ENCODE measurements at places on chromosomes 7 and 10.
A peak's percentile ranks its signal among the peaks of the same experiment; 100 is the strongest.

GRCh38 chr10:106424981-106425380 is 739.5 kb downstream of the SORCS1 start:
- DNase-seq: no peak

- no peak for DNase-seq
Measured at GRCh38 chr10:124677749-124678556, 66.2 kb downstream of the FAM53B start.

GRCh38 chr10:25758041-25758457 is 176.0 kb upstream of the MYO3A start:
- DNase-seq: peak; percentile 59

GRCh38 chr7:116591202-116592040 is 66.6 kb downstream of the CAV1 start:
- DNase-seq: peak; percentile 46

DNA sequence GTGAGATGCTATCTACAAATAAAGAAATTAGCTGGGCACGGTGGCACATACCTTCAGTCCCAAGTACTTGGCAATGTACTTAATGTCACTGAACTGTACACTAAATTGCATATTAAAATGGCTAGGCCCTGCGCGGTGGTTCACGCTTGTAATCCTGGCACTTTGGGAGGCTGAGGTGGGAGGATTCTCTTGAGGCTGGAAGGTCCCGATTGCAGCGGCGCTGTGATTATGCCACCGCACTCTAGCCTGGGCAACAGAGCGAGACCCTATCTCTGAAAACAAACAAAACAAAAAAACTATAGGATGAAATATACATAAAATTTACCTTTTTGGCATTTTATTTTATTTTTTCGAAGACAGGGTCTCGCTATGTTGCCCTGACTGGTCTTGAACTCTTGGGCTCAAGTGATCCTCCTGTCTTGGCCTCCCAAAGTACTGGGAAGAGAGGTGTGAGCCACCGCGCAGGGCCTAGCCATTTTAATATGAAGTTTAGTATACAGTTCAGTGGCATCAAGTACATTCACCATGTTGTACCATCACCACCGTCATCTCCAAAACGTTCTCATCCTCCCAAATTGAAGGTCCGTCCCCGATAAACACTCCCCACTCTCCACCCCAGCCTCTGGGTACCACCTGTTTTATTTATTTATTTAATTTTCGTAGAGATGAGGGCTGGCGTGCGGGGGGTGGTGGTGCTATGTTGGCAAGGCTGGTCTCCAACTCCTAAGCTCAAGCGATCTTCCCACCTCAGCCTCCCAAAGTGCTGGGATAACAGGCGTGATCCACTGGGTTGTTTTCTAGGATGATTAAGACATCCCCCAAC is 1.3 kb upstream of the EIF3B start:
- no peak for DNase-seq

GRCh38 chr10:104197364-104197763 is 34.8 kb downstream of the CFAP43 start:
- DNase-seq: no peak

GRCh38 chr10:17340144-17340829 is 112.2 kb downstream of the VIM start:
- no peak for DNase-seq

DNA sequence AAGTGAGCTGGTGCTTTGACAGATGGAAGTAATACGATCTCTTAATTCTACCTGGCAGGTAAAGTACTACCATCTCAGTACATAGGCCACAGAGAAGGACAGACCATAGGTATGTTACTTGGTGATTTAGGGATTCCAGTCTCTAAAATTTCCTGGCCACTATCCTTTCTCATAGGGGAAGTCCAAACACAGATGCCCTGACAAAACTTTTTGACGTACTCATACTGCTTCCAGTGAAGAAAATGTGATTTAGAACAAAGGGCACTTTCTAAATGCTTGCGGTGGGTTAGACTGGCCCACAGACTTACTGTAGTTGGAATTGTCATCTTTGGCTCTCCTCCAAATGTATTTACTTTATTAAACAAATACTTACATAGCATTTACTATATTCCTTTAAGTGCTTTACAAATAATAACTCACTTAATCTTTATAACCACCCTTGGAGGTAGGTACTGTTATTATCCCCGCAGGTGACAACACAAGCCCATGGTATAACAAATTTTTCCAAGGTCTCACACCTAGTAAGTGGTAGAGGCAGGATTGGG is 3.0 kb downstream of the PI4K2A start:
- no peak for DNase-seq

- DNase-seq: no peak
Measured at GRCh38 chr7:70406950-70407209, 725.1 kb upstream of the GALNT17 start.

DNA sequence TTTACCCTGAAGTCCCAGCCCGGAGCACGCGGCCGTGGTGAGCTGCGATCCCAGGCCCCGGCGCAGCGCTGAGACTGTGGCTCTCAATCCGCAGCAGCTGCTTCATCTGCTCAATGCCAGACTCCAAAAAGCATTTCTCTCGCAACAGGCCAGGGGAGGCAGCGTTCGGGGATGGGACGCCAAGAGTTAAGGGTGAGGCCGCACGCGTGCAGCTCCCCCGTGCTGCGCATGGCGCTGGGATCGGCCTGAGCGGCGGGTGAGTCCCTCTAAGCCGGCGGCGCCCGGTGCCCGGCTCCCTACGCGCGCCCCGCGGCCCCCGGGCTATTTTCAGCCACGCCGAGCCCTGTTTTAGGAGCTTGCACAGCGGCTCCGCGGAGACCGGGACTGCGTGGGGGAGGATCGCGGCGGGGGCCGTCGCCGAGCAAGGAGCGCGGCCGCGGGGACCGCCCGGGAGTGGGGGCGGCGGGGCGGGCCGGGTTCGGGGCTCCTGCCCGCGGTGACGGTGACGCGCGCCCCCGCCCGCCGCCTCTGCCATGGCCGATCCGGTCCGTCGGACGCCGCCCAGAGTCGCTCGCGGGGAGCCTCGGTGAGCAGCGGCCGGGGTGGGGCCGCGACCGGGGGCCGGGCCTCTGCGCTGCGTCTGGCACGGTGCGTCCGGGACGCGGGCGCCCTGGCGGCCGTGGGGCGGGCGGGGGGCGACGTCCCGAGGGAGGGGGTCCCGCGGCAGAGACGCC is 29.4 kb upstream of the JAKMIP3 start:
- DNase-seq: peak; percentile 25

DNA sequence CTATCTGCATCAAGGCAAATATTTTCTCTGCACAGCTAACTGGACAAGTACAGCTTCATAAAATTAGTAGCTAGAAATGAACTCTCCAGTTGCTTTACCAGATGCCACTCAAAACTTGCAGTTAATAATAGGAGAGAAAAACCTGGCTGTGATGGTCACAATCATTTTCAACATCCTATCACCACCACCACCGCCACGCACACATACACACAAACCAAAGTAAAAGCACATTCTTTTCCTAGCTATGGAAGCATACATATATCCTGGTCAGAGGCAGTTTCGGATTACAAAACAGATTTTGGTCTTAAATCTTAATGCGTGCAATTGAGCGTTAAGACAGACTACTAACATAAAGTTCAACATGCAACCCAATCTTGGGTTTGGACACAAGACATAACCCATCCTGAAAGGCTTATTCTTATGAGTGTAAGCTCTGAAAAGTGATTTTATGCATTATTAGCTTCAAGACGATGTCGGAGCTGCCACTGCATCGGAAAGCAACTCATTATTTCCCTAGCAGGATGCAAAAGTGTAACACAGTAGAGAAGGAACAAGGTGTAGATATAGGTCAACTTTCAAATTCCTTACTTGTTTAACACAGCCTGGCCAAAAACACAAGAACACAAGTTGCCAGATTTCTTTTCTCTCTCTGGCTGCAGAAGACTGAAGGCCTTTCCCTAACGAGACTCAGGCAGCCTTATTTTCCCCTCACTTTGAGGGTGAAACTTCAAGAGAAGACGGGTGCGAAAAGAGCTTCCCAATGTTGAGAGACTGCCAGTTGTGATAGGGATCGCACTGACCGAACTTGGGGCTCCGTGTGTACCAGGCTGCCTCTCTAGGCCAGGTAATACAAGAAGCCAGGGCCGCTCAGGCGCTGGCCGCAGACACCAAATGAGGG is 1.2 kb downstream of the CACUL1 start:
- no peak for DNase-seq

- DNase-seq: no peak
Measured at GRCh38 chr10:109977382-109977806, 30.4 kb upstream of the ADD3 start.

DNA sequence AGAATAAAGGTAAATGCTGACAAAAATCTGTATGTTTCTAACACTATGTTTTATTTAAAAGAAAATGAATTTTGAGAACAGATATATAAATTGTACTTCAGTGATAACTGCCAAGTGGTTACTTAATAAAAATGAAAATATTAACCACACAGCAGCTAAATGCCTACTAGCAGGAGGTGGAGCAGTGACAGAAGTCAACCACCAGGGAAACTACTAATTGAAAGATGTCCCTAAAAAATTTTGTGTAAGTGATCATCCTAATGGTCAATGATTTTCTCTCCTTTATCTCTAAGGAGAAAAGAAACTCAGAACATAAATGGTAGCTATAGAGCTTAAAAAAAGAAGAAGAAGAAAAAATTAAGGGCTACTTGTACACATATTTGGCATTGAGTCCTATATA is 22.9 kb downstream of the WNT16 start:
- no peak for DNase-seq

- DNase-seq: peak; percentile 27
Measured at GRCh38 chr7:25586513-25586912, 358.2 kb upstream of the NPVF start.

DNA sequence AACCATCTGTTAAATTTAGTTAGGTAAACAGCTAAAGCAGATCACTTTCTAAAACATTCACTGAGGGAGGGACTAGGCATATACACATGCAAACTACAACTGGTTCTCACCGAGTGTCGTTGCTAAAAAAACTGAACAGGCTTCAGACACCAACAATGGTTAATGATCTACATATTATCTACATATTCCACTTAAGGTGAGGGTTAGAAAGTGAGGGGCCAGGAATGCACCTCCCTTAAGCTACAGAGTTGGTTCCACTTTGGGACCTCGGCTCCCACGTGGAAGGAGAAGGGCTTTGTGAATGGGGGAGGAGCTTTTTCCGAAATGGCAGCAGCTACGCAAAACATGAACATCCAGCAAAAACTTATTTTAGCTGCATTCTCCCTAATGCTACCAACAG is 5.8 kb downstream of the CTBP2 start:
- peak; percentile 51 for DNase-seq

DNA sequence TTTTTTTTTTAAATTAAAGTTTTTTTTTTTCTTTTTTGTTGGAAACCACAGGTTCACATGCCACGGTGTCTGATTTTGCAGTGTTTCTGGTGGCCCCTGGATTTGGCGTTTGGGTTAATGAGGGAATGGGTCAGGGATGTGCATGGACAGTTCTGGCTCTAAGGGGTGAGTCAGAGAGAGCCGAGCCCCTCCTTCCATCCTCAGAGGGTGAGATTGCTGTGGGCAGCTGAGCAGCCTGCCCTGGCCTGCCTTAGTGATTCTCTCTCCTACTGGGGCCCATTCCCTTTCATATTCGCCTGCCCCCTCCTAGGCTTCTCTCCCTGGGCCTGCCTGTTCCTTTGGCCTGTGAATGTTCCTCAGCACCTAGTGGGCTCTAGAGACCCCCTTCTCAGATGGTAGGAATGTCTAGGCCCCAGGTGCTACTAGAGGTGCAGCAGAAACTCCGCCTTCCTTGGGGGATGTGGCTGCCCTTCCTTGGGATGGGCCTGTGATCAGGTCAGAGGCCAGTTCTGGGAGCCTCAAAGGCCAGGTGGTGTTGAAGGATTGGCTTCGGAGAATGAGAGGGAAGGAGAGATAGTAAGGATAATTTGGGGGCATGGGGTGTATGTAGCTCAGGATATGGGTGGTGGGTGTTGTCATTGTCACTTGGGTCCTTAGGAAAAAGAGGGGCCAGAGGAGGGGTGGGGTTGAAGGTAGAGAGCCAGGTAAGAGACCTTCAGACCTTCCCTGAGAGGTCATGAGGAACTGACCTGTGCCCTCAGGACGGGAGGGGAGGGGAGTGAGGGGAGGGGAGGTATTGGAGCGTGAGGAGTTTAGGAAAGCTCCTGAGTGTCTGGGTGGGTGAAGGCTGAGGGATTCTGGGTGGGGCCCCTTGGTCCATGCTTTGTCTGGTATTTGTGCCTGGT is 19.8 kb downstream of the TSPAN14 start:
- no peak for DNase-seq

DNA sequence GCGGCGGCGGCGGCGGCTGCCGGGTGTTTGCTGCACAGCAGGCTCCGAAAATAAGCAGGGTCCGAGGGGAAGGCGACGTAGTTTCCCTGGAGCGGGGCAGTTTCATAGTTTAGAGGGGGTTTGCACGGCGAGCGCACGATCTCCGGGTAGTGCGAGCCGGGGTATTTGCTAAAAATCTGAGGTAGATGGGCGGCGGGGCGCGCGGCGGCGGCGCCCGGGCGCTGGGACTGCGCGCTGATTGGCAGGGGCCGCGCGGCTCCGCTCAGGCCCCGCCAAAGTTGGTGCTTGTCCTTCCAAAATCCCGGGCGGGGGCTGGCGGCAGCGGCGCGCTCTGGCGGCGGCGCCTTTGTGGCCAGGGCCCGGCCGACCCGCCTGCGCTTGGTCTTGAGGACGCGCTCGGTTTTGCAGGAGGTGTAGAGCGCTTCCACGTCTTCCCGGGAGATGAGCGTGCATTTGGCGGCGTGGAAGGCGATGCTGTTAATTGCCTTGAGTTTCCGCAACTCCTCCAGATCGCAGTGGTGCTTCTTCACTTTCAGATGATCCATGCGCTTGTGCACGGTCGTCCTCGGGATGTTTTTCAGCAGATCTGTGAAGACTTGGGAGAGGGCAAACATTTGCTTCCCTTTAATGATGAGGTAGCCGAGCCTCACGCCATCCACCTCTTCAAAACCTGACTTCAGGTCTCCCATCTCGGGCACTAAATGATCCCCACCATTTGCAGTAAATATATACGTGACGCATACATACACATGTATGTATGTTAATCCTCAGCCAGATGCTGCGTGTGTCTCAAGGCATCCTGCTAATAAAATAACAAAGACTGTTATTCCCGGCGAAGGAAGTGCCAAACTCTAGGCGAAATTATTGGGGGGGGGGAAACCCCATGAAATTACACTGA is 8.1 kb downstream of the SKIDA1 start:
- DNase-seq: peak; percentile 25

- DNase-seq: no peak
Measured at GRCh38 chr10:3085785-3086567, 18.6 kb downstream of the PFKP start.

DNA sequence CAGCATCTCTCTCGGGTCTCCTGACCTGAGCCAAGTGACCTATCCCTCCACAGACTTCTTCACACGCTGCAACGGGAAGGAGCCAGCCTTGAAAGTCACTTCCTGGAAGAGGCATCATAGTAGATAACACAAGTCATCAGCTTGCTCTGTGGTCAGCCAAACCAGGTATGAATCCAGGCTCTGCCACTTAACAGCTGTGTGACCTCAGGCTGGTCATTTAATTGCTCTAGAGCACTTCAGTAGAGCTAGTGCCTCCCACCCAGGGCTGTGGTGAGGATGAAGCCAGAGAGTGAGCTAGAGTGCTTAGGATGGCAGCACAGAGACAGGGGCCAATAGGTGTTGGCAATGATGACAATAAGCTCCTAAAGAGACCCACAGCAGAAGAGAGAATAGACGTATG is 247.7 kb upstream of the ZMIZ1 start:
- DNase-seq: no peak

GRCh38 chr10:127527320-127527719 is 21.8 kb upstream of the NPS start:
- DNase-seq: no peak
